ENCODE measurements at places on chromosomes 4 and X.
A peak's percentile ranks its signal among the peaks of the same experiment; 100 is the strongest.

DNA sequence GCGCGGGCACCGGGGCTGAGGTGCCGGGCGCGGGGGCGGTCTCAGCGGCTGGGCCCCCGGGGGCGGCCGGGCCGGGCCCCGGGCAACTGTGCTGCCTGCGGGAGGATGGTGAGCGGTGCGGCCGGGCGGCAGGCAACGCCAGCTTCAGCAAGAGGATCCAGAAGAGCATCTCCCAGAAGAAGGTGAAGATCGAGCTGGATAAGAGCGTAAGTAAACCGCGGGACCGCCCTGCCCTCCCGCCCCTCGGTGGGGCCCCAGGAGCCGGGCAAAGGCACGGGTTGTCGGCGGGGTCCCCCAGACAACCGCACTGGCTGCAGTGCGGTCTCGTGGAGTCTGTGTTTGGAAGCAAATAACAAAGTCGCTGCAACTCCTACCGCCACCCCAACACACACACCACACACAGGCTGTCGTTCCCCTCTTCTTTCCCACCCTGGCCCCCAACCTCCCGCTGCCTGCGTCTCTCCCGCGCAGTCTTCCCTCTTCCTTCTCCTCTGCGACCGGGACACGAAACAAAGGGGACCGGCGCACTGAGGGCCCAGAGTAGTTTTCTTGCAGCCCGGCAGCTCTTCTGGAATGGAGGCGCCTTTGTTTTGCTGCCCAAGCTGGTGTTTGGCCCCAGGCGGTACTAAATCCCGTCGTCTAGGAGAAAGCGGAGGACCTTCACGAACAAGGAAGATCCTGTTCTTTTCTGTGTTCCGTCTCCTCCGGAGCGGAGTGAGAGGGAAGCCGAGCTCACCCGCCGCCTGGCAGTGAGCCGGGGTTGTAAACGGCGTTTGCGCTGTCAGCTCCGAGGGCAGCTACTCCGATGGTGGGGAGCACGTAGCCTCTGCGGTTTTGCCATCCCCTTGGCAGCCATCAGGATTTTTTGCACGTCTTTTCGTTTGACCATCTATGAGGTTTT lies 788 bp downstream of the SAP30 start:
- DNase-seq, result peak; percentile 13

GRCh38 chrX:121975671-121976070 lies 928.3 kb downstream of the GLUD2 start:
- DNase-seq, result no peak

DNA sequence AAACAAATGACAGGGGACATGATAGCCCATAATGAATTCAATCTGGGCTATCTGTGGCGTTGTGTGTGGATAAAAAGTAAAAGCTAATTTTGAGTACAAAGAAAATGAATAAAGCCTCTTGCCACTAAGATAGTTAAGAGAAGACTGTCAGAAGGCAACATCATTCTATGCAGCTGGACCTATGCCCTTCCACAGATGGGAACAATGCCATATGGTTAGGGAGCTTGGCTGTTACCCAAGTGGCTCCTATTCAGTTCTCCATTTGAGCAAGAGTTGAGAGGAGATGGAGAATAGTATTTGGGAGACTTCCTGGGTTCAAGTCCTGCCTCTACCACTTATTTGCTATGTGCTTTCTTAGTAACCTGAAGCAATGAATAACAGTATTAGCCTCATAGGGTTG lies 107.7 kb downstream of the ANXA3 start:
- DNase-seq, result no peak

DNA sequence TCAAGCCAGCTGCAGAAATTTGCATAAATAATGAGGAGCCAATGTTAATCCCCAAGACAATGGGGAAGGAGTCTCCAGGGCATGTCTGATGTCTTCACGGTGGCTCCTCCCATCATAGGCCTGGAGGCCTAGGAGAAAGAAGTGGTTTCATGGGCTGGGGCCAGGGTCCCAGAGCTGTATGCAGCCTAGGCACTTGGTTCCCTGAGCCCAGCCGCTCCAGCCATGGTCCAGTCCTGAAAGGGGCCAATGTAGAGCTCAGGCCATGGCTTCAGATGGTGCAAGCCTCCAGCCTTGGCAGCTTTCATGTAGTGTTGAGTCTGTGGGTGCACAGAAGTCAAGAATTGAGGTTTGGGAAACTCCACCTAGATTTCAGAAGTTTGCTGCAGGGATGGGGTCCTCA lies 628.2 kb upstream of the GRIA3 start:
- DNase-seq, result no peak

GRCh38 chr4:174009686-174010451 lies 273.6 kb downstream of the FBXO8 start:
- DNase-seq, result no peak

DNA sequence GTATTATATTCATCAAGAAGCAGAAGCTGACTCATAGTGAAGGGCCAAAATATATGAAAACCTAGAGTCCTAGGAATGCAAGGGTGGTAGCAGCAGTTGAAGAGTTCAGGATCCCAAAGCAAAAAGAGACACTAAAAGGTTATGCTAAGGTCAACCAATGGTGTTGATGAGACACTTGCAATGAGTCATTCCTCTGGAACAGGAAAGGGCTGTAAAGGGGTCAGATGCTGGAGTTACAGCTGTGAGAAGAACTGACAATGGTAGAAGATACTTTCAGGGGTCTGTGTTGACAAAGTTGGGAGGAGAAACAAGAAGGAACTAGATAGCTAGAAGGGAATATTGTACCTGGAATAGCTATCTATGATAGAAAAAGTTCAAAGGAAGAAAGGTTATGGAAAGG lies 47.5 kb downstream of the ZGRF1 start:
- no peak for DNase-seq

DNA sequence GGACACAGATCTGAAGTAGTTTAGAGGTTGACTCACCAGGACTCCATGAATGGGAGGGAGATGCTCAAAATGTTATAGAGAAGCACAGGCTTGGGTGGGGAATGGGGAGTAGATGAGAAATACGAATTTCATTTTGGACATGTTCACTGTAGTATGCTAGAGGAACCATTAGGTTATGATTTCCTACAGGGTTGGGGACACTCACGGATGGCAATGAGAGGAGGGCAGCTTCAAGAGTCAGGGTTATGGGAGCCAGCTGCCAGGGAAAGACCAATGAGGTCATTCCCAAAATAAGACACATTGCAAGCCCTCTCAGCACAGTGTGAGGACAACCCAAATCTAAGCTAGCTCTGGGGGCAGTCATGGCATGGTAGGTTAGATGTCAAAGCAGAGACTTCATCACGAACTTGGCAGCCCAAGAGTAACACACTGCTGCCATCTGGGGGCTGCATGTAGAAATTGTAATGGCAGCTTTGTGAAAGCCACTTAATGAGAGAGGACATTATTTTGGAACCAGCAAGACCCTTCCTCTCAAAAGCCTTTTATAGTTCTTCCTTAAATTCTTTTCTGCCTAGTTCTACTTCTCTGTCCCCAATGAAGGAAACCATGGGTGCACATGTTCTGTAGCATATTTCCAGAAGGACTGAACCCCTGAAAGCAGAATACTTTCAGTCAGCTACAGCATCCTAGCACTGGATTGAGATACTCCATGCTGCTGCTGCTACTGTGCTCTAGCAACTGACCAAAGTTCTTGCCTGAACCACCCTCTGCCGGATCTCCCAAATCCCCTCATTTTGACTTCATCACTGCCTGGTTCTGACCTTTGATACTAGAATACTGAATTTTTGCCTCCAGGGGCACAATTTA lies 16.2 kb upstream of the ZCCHC12 start:
- DNase-seq, result peak; percentile 16

- DNase-seq, result no peak
Measured at GRCh38 chrX:55754861-55755294, 37.3 kb downstream of the RRAGB start.

DNA sequence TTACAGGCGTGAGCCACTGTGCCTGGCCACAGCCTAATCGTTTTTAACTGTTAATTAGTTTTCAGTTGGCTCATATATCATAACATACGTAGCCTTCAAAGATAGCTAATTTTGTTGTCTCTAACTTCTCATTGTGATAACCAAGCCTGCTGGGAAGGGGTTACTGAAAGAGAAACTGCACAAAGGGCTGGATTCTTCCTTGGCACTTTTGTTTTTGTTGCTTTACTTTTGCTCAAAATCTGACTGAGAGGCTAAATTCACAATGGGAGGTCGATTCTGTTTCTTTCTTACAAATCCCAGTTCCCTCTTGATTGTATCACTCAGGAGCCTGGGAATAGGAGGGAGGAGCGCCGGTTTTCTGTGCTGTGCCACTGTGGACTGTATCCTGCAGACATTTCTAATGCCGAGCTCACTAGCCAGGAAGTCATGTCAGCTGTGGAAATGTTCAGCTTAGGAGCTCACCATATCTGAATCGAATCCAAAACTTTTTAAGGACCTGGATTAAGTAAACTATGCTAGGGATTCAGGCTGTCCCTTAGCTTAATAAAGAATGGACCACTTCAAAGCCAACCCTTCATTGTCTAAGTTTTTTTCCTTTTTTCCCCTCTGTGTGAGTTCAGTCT lies 120.5 kb upstream of the FAT1 start:
- no peak for DNase-seq

- DNase-seq, result no peak
Measured at GRCh38 chr4:104907074-104907649, 239.5 kb upstream of the TET2 start.

GRCh38 chrX:110803506-110803905 lies 7.9 kb upstream of the CHRDL1 start:
- DNase-seq, result no peak

DNA sequence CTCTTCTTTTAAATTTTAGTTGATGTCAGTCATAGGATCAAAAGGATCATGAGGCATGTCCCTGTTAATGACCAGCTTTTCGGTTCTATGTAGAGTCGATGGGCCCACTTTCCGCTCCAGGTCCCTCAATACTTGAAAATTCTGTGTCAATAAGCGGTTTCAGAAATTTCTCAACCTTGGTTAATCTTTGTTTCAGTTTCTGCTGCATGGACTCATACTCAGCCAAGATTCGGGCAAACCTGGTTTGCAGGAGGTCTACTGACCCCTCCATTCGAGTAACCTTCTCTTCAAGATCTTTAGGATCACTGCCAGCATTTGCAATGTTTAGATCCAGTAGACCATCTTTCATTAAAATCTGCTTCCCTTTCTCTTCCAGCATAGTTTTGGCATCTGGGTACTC lies 22.0 kb upstream of the NFXL1 start:
- DNase-seq, result no peak

- DNase-seq, result no peak
Measured at GRCh38 chrX:79568309-79568708, 201.2 kb upstream of the ITM2A start.

DNA sequence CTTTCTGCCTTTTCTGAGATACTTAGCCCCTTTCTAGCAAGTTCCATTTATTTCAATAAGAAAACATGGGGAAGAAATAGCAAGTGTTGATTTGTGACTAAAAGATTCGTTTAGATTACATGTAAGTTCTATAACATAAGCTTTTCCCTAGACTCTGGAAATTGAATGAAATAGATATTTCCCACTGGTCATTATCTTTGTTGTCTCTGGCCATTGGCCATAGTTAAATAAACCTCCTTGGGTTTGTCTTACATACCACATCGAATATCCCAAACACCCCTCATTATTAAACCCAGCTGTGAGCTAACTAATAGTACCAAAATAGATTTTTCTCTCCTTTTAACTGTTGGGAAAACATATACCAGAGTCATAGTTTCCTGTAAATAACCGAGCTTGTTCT lies 534.8 kb downstream of the IQCM start:
- no peak for DNase-seq

DNA sequence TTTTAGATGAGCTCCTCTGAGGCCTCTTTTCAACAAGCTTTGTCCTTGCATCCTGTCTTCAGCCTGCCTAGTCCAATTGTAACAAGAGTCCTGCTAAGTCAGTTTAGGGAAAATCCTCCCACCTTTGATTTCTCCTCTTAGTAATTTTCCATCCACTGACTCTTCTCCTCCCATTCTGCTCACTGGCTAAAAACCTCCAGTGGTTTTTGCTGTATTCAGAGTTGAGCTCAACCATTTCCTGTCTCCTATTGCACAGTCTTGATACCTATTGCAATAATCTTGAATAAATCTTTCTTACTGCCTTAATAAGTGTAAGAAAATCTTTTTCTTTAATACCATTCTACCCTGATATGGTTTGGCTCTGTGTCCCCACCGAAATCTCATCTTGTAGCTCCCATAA lies 117.8 kb upstream of the ENPP6 start:
- DNase-seq, result no peak

GRCh38 chr4:15479913-15480185 lies 10.2 kb downstream of the CC2D2A start:
- DNase-seq, result no peak

DNA sequence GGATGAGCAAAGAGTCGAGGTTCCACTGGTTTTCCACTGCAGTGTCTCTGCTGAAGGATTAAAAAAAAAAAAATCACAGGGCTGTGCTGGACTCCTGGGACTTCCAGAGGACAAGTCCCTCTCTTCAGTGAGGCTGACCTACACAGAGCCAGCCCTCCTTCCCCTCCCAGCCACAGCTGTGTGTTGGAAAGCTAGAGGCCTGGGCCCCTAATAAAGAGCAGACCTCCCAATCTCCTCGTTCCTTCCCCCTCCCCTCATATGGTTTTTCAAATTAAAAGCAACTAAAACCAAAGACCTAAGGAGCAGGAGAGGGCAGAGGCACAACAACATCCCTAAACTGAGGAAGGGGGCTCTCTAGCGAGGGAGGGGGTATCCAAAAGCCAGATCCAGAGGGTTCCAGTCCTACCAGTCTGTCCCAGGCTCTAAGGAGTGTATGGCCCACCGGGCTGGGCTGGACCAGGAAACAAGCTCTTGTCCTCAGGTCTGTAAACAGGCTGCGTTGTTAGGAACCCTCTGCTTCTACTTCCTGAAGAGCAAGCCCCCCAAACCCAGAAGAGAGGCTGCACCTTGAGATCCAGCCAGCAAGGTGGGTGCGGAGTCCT lies 4.0 kb upstream of the PDGFRA start:
- no peak for DNase-seq

DNA sequence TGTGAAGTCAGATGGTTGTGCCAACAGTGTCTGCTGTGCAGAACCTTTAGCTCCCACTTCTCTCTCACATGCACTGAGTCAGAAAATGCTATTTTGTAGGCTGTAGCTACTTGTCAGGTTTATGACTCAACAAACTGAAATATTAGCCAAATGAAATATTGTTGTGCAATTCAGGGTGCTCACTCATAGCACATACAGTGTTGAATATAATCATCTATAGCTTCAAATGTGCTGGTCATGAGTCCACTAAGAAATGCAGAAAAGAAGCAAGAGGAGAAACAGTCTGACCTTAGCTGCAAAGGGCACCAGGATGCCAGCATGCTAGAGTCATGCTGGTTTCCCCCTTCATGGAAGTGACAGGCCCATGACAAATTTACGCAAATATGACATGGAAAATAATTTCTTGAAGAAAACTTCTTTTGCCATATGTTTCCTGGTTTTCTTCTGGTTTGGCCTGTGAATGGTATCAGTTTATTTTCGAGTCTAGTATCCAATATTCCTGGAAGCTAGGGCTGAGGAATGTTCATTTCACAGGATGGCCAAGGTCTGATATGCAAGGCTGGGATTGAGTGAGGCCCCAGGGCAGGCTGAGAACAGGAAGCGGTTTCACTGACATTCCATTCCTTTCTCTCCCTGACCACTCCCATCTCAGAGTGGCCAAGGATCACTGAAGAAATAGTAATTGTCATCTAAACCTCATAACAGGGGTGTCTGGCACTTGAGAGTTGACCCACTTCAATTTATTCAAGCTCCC lies 10.3 kb upstream of the CXCL2 start:
- DNase-seq, result no peak
